ENCODE measurements at places on chromosomes 13 and 19.

DNA sequence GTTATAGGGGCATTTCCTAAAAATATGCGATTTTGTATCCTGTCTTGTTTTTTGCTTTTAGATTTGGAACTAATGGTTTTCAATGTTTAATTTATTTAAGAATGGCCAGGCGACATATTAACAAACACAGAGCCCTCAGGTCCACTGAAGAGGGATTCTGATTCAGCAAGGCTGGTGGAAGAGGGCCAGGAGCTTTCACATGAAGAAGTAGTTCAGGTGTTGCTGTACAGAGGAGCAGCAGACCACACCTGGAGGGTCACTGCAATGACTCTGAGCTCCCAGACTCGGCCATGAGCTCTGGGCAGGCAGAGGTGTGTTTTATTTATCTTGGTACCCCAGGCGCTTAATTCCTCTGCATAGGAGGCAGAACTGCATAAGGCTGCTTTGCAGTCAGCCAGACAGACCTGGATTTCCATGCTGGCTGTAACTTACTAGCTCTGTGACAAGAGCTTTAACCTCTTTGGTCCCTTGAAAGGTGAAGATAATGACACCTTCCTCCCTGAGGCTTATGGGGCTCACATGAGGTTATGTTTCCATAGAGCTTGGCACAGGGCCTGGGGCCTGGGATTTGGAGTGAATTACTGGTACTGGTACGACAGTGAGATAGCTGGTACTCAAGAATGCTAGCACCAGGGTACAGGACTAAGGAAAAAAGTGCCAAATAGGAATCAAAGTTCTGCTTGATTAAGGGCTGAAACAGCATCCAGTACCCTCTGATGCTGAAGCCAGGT, 184.7 kb downstream of the OXGR1 start:
- DNase-seq: no peak

- no peak for DNase-seq
Observed at GRCh38 chr19:53389571-53389970, 5.4 kb upstream of the ZNF765 start.

DNA sequence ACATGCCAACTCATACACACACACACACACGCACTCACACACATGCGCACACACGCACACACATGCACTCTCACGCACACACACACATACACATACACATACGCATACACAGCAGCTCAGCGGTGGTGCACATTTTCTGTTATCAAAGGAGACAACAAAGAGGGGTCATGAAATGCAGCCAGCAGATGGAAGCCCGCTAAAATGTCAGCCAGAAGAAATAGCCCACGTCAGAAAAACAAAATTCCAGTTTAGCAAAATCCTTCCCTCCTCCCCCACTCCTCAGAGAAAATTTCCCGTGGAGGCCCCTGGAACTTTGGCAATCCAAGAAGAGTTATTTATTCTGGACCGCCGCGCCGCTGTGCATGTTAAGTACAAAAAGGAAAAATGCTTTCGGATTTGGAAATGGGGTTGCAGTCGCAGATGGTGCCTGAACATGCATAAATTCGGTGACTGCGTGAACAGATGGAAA, 114.6 kb upstream of the VSTM2B start:
- no peak for DNase-seq

DNA sequence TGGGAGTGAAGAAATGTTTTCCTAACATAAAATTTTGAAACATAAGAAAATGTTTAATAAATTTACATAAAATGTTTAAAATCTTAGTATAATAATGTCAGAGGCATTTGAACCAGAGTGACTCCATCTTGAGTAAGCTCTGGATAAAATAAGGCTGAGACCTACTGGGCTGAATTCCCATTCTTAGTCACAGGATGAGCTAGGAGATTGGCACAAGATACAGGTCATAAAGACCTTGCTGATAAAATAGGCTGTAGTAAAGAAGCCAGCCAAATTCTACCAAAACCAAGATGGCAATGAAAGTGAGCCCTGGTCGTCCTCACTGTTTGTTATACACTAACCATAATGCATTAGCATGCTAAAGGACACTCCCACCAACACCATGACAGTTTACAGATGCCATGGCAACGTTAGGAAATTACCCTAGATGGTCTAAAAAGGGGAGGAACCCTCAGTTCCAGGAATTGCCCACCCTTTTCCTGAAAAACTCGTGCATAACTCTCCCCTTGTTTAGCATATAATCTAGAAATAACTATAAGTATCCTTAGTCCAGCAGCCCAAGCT, 1184.0 kb downstream of the UQCRFS1 start:
- no peak for DNase-seq

DNA sequence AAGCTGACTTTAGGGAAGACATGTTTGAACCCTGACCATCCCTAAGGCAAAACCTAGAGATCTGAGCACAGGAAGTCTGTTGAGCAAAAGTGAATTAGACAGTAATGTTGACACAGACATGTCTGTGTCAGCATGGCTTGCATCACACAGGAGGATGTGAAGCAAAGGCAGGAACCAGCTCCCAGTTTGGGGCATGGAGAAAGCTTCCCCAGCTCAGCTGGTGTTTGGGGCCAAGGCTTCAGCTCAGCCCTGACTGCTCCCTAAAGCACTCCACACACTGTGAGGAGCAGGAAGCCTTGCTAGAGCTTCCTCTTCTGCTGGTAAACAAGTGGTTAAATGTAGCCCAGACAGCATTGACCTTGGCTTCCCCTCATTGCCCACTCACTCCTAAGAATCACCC, 153.8 kb upstream of the UBL3 start:
- DNase-seq: no peak

DNA sequence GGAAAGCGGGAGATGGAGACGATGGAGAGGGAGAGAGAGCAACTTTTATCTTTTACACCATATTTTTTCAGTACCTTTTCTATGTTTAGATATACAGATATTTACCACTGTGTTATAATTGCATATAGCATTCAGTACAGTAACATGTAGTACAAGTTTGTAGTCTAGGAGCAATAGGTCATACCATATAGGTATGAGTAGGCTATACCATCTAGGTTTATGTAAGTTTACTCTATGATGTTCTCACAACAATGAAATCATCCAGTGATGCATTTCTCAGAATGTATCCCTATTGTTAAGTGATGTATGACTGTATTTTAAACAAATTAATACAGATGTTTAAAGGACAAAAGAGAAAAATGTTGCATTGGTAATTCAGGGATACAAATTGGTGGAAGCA, 136.1 kb downstream of the PDS5B start:
- no peak for DNase-seq

GRCh38 chr13:20824762-20825476, 51.2 kb upstream of the EEF1AKMT1 start:
- no peak for DNase-seq
